Right forelimb (tissue), 1 donor: ENCODE measurements at places on chromosomes 4 and X.

GRCh38 chr4:170887396-170887795 is 797.6 kb upstream of the AADAT start:
- no peak for DNase-seq

GRCh38 chr4:167578906-167579305 is 344.6 kb upstream of the SPOCK3 start:
- DNase-seq, result no peak

- DNase-seq, result no peak
These were observed 367.2 kb downstream of the BMPR1B start for GRCh38 chr4:95124906-95125504.

DNA sequence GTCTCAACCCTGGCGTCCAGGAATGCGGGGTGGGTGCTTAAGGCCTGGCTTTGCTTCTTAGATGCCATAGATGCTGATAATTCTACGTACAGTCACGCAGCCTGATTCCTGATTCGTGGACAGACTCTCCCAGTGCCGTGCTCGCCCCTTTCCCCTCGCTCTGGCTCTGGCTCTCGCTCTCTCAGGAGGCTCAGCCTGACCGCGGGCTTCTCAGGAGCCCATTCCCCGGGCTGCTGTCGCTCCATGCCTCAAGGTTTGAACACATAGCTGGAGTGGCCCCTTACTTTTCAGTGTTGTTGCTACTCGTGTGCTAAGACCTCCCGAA is 59.2 kb upstream of the ZC4H2 start:
- DNase-seq, result peak; percentile 54
